Glomerular endothelial cell (primary cell): ENCODE measurements at places on chromosomes 12 and 14. TPM values are rescaled to one million over a fixed set of nuclear protein-coding genes. Genes with fewer than 3 reads are reported as not detected.

CINP gene
- total RNA-seq: 37.3 and 51.6 TPM in 2 replicates

RNF41 gene
- 40.5 and 41.5 TPM in 2 replicates for total RNA-seq

GRCh38 chr14:35402323-35403113 is 2.0 kb downstream of the NFKBIA start:
- no peak for DNase-seq

- no peak for DNase-seq
Observed at GRCh38 chr14:95320078-95320895, 579 bp upstream of the CLMN start.

- no peak for DNase-seq
Observed at GRCh38 chr14:76870166-76870565, 44.0 kb downstream of the LRRC74A start.
